Cardiac septum (tissue), 1 donor: ENCODE measurements at places on chromosomes 7 and 10. TPM values are rescaled to one million over a fixed set of nuclear protein-coding genes. Genes with fewer than 3 reads are reported as not detected.

The ELN gene
- total RNA-seq, result 41.2 TPM

The BZW2 gene
- total RNA-seq, result 285 TPM

The SPDYE6 gene
- not detected for total RNA-seq

The CCDC126 gene
- total RNA-seq, result 10.1 TPM

The PKD2L1 gene
- total RNA-seq, result not detected

The STEAP1 gene
- total RNA-seq, result 6.5 TPM

The ANKRD30A gene
- total RNA-seq, result not detected
